Germinal center (tissue), 1 donor: ENCODE measurements at places on chromosomes 12 and 14.

- DNase-seq: no peak
Observed at GRCh38 chr12:74285773-74286172, 251.9 kb upstream of the ATXN7L3B start.

DNA sequence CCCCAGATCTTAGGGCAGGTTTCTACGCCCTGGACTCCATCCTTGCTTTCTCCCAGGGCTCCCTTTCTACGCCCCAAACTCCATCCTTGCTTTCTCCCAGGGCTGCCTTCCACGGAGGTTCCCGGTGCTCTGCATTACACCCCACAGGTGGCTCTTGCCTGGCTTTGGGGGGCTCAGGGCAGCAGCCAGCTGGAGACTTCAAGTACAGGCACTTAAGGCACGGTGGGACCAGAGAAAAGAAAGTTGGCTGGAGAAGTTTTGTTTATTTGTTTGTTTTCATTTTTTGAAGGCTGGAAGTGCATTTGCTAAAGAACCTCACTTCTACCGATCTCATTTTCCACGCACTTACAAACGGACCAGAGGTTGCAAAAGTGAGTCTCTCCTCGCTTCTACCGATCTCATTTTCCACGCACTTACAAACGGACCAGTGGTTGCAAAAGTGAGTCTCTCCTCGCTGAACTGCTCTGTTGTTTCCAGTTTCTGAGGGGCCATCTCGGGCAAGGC lies 103.8 kb upstream of the MED13L start:
- no peak for DNase-seq

DNA sequence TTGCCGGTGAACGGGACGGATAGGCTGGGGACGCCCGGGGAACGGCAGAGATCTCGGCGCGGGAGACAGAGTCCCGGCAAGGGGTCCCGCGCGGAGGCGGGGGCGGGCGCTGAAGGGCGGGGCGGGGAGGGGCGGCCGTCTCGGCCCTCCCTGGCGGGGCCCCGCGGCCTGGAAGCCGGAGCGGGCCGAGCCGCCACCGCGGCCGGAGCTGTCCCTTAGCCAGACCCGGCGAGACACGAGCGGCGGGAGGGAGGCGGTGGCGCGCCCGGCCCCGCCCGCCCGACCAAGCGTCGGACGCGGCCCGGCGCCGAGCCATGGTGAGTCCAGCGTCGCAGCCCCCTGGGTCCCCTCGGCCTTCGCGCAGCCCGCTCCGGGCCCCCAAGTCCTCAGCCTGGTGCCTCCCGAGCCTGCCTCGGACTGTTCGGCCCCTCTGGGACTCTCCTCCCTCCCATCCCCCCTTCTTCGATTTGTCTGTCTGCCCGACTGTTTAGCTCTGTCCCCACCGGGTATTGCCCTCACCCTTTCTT lies at the start of gene ARHGEF40:
Gene ARHGEF40, plus strand, starts transcription at position 222 of the 527 bp plus-strand sequence. Its CDS starts 93 bp downstream, at position 315.
- DNase-seq: peak; percentile 30

DNA sequence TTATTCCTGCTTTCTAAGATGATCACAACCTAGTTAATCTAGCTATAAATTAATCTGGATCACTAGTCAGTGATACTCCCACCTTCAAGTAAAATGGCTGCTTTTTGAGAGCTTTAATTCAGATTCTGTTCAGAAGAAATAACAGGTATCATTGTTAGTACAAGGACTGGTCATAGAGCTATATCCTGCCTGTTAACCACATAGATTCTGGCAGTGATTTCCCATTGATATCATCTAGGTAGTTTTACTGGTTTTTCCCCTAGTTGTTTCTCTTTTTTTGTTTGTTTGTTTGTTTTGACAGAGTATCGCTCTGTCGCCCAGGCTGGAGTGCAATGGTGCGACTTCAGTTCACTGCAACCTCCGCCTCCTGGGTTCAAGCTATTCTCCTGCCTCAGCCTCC lies 39.0 kb upstream of the HIF1A start:
- DNase-seq: no peak

DNA sequence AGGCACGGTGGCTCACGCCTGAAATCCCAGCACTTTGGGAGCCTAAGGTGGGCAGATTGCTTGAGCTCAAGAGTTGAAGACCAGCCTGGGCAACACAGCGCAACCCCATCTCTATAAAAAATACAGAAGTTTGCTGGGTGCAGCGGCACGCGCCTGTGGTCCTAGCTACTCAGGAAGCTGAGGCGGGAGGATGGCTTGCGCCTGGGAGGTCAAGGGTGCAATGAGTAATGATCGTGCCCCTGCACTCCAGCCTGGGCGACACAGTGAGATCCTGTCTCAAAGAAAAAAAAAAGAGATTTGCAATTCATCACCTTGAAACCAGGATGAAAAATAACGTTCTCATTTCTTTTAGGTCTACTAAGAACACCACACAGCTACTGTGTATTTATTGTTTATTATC lies 4.0 kb downstream of the STX2 start:
- DNase-seq: no peak

GRCh38 chr12:80353254-80353653 lies 90.8 kb upstream of the PTPRQ start:
- DNase-seq: no peak

GRCh38 chr12:63893170-63893569 lies 48.7 kb downstream of the SRGAP1 start:
- no peak for DNase-seq

DNA sequence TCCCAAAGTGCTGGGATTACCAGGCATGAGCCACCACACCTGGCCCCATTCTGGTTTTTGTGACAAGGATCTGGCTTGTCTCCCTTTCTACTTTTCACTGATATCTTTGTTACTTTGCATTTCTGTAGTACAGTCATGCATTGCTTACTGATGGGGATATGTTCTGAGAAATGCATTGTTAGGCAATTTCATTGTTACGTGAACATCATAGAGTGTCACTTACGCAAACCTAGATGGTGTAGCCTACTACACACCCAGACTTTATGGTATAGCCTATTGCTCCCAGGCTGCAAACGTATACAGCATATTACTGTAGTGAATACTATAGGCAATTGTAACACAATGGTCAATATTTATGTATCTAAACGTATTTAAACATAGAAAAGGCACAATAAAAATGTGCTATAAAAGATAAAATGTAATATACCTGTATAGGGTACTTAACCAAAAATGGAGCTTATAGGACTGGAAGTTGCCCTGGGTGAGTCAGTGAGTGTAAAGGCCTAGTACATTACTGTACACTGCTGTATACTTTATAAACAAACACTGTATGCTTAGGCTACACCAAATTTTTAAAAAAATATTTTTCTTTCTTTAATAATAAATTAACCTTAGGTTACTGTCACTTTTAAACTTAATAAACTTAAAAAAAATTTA lies 16.0 kb downstream of the MRPL42 start:
- DNase-seq: no peak

GRCh38 chr12:66944365-66944764 lies 265.5 kb upstream of the GRIP1 start:
- no peak for DNase-seq

GRCh38 chr12:53983568-53983949 lies 1.4 kb upstream of the HOXC10 start:
- no peak for DNase-seq

DNA sequence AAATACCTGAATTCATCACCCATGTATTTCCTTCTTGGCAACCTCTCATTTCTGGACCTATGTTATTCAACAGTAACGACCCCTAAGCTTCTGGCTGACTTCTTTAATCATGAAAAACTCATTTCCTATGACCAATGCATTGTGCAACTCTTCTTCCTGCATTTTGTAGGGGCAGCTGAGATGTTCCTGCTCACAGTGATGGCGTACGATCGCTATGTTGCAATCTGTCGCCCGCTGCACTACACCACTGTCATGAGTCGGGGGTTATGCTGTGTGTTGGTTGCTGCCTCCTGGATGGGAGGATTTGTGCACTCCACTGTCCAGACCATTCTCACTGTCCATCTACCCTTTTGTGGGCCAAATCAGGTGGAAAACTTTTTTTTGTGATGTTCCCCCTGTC lies 356 bp downstream of the OR4Q2 start:
- DNase-seq: no peak

GRCh38 chr12:65586796-65587195 lies 237.5 kb upstream of the HMGA2 start:
- DNase-seq: no peak

- DNase-seq: no peak
Observed at GRCh38 chr14:105166571-105167302, 1.8 kb downstream of the JAG2 start.
